ENCODE measurements at places on chromosomes 12 and 14. TPM values are rescaled to one million over a fixed set of nuclear protein-coding genes. Genes with fewer than 3 reads are reported as not detected.

DNA sequence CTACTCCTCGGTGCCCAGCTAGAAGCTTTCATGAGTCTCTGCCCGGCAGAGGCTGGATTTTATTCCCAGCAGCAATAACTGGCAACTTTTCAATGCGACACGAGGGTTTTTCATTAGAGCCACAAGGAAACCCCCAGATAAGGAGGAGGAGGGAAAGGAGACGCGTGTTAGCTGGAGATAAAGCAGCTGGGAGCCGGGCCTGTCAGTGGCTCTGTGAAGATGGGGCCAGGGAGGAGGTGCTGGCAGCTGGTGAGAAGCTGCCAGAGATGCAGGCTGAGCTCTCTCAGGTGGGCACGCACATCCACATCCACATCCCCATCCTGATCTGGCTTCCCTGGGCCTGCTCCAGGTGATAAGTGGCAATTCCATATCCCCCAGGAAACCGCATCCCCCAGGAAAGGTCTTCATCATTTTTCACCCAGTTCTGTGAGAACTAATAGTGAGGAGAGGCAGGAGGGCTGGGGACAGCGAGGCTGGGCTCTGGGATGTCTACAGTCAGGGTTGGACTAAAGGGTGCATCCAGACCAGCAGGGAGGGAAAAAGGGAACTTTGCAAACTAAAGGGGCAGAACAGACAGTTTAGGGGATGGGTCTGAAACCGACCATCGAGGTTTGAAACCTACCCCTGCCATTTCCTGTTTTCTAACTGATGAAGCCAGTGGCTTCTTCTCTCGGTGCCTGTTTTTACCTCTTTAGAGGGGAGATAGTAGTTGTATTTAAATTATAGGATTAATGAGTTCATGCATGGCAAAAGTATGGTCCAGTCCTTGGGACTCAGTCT, 413.2 kb downstream of the DPF3 start:
- no peak for DNase-seq

GRCh38 chr14:82251494-82251893, 717.8 kb upstream of the SEL1L start:
- no peak for DNase-seq

GRCh38 chr12:94798113-94798512, 147.8 kb upstream of the TMCC3 start:
- no peak for DNase-seq

- no peak for DNase-seq
These were observed 78.8 kb downstream of the KCNC2 start for GRCh38 chr12:75130811-75131210.

DNA sequence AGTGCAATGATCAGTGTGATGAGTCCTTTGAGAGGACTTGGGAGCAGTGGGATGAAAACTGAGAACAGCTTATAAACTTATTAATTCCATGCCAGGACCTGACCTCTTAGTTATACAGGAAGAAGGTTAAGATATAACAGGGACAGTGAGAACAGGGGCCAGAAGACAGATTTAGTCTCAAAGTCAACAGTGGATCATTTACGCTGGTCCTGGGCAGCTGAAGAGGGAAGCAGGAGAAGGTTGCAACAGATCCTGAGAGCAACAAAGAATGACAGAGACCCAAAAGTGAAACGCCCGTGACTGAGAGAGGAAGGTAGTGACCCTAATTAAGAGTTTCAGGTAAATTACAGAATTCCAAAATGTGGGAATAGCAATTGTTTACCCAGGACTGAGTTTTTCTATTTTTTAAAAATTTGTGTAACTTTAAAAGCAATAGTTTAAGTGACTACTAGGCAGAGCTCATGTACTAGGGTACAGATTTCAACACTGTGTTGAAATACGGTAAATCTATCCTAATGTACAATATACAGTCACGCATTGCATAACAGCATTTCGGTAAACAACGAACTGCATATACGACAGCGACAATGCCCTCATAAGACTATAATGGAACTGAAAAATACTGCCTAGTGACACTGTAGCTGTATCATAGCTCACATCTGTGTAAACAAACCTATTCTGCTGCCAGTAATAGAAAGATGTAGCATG, 77.7 kb upstream of the GNPNAT1 start:
- no peak for DNase-seq

PAX9 gene
- total RNA-seq = not detected

FAR2 gene
- total RNA-seq = 80.8 TPM

CLEC9A gene
- total RNA-seq = not detected
